Melanocyte of skin (primary cell): ENCODE measurements at places on chromosomes 2 and 18. TPM values are rescaled to one million over a fixed set of nuclear protein-coding genes. Genes with fewer than 3 reads are reported as not detected.

Gene CSRNP3
- total RNA-seq: 3.4 and 6.5 TPM in 2 replicates

Gene TYMS
- 12.7 and 15.3 TPM in 2 replicates for total RNA-seq

Gene ACOXL
- not detected in 2 replicates for total RNA-seq

Gene EIF2B4
- total RNA-seq: 28.6 and 32.2 TPM in 2 replicates

Gene CCDC141
- not detected in 2 replicates for total RNA-seq
